Effector memory CD8-positive, alpha-beta T cell (primary cell): ENCODE measurements at places on chromosomes 2 and 18.

GRCh38 chr2:204544961-204545860 is at the start of gene PARD3B:
Gene PARD3B (plus strand): TSS chr2:204545475. CDS start chr2:204546000, 525 bp downstream.
- no peak for DNase-seq

DNA sequence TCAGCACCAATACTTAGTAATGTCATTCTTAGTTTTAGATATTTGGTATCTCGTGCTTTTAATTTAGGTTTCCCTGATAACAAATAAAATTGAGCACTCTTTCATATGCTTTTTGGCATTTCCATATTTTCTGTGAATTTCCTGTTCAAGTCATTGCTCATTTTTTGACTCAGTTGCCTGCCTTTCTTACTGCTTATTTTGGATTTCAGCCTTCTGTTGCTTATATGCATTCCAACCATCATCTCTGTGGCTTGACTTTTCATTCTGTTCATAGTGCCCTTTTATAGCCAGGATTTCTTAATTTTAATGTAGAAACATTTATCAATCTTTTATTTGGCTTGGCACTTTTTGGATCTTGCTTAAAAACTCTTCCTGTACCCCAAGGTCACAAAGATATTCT is 14.5 kb upstream of the KIF3C start:
- DNase-seq, result no peak

DNA sequence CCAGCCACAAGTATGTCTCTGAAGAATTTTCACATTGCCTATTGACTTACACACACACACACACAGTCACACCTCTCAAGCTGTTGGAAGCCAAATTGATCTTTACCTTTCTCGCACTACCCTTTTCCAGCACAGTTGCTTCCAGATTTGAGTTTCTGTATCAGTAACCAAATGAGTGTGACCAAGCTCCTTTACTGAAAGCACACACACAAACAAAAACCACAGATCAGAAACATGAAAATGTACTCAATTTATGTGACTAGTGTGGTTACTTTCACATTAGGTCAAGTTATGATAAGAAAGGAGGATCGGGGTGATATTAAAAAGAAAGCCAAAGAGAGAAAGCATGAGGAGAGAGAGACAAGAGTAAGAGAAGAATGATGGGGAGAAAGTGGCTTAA is 993.9 kb upstream of the POU3F3 start:
- DNase-seq, result no peak

DNA sequence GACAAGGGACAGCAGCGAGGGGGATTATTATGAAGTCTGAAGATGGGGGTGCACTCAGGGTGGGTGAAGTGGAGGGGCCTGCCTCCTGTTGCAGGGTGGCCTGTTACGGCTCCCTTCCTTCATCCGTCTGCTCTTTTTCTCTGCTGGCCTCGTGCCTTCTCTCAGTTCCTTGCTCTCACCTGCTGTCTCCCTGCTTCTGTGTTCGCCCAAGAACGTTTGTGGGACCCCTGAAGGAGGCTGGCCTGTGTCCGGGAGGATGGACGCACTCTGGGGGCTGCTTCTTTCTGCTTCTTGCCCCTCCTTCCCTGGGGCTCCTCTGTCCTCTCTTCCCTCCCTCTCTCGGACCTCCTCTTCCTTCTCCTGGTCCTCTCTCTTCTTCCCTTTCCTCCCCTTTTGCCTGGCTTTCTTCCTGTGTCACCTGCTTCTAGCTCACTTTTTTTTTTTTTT is 13.8 kb downstream of the MROH2A start:
- no peak for DNase-seq

DNA sequence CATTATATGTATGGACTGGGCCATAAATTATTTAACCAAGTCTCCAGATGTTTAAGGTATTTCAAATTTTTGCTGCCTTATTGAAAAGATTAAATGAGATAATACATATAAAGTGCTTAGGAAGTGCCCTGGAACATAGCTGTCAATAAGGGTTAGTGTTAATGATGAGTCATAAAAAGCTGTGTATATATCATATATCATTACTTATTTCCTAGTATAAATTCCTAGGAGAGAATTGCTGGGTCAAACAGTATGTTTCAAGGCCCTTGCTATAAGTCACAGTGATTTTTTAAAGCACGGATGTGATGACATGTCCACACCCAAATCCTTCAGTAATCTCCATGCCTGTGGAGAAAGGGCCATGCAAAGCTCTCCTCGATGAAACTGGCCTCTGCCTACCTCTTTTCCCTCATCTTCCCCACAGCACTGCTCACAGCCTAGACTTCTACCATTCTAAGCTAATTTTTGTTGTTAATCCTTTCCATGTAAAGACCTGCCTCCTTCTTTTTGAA is 8.5 kb downstream of the ZNF2 start:
- no peak for DNase-seq

DNA sequence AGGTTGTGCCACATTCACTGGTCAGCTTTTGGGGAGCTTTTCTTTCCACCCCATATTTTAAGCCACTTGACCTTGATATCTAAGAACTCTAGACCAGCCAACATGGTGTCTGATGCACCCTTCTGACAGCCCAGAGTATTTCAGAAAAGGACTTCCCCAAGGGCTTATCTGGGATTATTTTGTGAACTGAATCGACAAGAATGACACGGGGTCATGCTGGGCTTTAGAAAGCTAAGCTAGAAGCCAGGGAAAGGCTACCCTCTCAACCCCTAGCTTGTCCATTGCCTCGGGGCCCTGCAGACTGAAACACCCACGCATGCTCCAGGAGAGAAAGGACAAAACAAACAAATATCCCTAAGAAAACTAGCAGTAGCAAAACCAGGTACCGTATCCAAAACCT is 16.0 kb downstream of the SLC4A5 start:
- DNase-seq, result no peak

GRCh38 chr2:25685741-25686140 is 12.4 kb upstream of the DTNB start:
- DNase-seq, result no peak

- DNase-seq, result no peak
Measured at GRCh38 chr2:204362581-204362980, 182.7 kb upstream of the PARD3B start.

DNA sequence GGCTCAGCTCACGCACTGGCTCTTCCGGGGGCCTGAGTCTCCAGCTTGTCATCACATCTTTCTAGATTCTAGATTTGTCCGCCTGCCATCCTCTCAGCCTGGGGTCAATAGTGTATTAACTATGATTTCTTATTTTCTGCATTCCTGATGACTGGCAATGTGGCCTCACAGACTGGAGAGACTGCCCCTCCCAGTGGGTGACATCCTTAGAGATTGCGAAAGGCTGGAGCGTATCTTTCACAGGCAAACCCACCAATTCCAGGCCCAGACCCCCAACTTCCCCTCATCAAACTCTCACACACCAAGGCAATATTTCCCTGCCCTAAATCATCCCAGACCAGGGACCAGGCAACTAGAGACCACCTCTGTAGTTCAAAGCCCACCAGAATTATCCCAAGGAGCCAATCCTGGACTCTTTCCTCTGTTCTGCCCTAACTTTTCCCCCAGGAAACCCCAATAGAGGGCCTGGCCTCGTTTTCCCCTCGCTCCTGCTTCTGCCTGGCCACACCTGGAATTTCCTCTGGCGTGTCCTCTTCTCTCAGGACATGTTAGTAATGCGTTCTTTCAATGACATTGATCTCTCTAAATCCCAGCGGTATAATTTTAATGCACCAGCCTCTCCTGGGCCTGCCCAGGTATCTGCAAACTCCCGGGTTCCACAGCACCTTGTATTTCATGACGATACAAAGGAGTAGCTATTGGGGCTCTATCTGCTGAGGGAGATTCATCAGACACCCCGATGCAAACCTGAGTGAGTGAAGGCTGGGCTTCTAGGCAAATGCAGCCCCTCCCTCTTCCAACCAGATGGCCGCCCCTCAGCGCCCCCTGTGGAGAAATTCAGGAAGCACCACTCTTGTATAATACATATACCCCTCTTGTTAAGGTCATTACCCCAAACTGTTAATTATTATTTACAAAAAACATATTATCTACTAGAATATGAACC is 2.4 kb upstream of the KCNF1 start:
- no peak for DNase-seq

GRCh38 chr18:29251681-29252080 is 1074.8 kb upstream of the CDH2 start:
- no peak for DNase-seq
